ENCODE measurements at places on chromosomes 13 and 19. TPM values are rescaled to one million over a fixed set of nuclear protein-coding genes. Genes with fewer than 3 reads are reported as not detected.

DNA sequence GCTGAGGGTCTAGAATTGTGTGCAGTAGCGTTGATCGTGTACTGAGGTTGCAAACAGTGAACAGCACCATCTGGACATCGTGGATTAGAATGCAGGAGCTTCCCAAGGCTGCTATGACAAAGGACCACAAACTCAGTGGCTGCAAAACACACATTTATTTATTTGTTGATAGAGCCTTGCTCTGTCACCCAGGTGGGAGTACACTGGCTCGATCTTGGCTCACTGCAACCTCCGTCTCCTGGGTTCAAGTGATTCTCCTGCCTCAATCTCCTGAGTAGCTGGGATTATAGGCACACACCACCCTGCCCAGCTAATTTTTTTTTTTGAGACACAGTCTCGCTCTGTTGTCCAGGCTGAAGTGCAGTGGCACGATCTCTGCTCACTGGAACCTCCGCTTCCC is 2.3 kb upstream of the UHRF1 start:
- no peak for DNase-seq

DNA sequence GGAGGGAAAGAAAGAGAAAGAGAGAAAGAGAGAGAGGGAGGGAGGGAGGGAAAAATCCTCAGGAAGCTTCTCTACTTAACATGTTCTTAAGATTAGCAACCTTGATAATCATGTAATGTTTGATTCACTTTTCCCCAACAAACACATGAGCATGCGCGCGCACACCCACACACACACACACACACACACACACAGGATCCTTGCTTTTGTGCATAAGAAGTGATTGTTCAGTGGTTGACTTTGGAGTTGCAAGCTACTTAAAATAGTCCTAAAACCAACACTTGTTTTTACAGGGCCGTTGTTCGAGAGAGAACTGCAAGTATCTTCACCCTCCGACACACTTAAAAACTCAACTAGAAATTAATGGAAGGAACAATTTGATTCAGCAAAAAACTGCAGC is 100.0 kb upstream of the RAP2A start:
- no peak for DNase-seq

DNA sequence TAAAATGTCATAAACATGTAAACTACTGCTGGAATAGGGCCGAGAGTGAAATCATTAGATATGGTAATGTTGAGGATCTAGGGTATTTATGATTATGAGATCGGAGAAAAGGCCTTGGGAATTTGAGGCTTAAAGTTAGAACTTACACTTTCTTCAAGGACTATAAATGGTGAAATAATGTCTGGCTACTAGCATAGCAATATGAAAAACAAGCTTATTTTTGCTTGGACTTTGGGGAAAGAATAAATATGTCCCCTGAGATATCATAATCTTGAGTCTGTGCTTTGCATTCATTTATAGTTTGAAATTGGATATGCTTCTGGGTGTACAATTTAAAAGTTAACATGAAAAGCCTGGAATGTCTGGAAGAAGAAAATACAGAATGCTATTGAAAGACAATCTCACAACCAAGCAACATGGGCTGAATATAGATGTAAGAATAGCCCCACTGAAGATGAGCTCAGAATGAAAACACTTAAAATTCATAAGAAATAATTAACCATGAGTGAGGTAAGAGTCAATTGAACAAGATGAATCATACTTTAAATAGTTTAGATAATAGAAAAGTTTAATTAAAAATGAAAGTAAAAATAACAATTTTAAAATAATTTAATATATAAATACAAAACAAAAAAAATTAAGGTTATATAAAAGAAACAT is 1555.4 kb upstream of the MIR17HG start:
- no peak for DNase-seq

Gene ZNF208
- 1.2 TPM for total RNA-seq

- DNase-seq: no peak
These were observed 374.5 kb downstream of the KCNRG start for GRCh38 chr13:50389726-50390125.

Gene PRSS57
- total RNA-seq: 1.5 TPM

All from natural killer cell (primary cell).